ENCODE measurements at places on chromosomes 5 and 9.

GRCh38 chr9:90773617-90774016 is 28.0 kb upstream of the SYK start:
- DNase-seq = no peak

DNA sequence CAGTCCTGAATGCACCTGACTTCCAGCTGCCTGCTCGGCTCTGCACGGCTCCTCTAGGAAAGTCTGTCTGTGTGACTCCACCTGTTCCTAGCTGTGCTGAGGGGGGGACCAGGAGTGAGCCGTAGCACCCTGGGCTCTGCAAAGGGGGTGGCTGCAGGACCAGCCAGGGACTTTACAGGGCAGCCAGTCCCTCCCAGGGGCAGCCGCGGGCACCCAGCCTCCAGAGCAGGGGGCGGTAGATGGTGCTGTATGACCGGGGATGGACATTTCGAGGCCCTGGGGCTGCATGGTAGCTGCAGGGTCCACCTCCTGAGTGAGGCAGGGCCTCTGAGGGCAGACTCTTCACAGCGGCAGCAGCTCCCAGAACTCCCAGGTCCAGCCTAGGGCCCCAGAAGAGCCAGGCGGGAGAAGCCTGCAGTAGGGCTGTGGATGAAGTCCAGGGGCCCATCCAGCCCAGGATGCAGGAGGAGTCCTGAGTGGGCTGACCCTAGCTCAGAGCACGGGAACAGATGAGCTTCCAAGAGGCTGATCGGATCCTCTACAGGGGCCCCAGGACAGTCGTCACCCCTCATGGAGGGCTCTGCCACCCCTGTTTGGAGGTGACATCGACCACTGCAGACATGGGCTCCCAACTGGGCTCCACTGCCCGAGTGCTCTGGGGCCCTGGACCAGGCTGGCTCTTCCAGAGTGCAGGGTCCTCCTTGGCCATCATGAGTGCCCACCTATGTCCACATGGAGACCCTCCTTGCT is 105.4 kb downstream of the ZNF354C start:
- no peak for DNase-seq

DNA sequence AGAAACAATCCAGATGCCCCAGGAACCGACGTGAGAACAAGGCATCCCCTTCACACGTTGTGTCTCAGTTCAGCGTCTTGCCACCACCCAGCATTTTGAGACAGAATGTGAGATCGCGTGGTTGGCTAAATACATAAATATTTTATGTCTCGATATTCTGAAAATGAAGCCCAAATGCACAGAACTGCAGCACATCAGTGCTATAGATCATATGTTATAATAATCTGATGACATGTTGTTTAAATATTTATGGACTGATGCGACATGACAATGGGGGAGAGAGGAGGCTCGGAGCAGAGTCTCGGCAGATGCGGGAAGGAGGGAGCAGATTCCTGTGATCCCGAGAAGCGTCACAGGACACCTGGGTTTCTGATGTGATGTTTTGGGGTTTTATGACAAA is 10.9 kb downstream of the NEK6 start:
- no peak for DNase-seq

DNA sequence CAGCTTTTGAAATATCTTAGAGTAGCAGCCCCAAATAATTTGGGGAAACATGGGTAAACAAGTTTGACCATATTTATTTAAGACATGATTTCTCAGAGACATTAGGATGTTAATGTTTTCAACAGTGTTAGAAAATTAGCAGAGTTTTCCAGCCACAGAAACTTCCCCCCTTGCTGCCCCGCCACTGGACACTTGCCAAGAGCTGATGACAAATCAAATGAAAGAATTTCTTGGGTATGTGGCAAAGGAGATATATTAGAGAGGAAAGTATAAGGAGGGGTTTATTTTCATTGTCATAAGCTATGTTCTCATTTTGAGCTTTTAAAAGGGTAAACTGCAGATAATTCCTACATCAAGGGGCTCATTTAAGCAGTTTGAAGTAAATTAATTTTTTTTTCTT is 15.9 kb downstream of the GABRA1 start:
- DNase-seq = no peak

DNA sequence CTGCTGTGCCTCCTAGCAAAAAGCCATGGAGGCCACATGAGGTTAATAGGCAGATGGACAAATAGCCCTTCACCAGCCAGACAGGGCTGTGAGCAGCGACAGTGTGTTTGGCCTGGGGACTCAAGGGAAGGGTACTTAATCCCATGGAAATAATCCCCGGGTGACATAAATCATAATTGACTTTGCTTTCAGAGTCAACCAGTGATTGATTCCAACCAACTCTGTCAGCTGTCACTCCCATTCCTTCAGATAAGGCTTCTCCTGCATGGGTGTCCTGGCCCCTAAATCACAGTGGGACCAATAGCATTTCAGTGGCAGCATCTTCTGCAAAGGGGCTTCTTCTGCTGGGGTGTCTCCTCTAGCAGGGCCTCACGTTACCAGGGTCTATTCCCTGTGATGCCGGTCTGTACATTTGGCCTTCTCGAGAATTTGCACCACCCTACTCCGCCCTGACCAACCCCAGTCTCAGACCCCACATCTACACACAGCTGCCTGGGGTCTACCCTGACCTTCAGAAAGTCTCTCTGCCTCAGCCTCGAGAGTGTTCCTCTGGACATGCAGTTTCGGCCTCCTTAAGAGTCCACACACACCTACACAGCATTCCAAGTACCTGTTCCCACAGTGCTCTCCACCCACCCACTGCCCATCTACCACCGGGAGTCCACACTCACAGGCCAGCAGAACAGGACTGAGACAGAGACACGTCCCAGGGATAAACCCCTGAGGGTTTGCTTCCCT is 3.7 kb downstream of the CLTB start:
- DNase-seq = no peak

DNA sequence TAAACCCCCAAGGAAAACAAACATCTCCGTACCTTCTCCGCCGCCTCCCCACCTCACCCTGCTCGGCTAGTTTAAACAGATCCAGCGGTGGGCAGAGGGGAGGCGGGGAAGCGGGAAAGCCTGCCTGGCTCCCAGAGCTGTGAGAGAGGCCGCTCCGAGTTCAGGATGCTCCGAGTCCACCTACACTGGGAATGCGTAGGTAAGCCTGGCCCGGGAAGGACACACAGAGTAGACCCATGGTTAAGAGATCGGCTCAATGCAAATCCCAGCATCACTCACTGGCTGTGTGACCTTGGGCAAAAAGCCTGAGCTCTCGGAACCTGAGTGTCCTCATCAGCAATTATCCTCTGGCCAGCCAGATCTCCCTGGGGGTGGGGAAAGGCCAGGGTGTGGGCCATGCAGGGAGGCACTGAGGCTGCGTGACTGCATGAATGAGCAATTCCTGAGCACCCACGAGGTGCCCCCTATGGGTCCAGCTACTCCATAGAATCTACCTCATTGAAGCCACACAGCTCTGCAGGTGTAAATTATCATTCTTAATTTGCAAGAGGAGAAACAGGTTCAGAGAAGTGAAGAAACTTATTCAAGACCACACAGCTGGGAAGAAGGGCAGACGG is 30.5 kb upstream of the LMX1B start:
- DNase-seq = no peak

- no peak for DNase-seq
Observed at GRCh38 chr5:106766916-106767315, 903.8 kb downstream of the EFNA5 start.

- no peak for DNase-seq
Observed at GRCh38 chr9:137312852-137313325, 10.8 kb upstream of the NRARP start.

GRCh38 chr9:14068690-14069089 is 245.3 kb downstream of the NFIB start:
- no peak for DNase-seq

GRCh38 chr9:79817438-79818004 is 245.8 kb downstream of the TLE4 start:
- DNase-seq = no peak

GRCh38 chr5:134127988-134128647 is 13.6 kb downstream of the TCF7 start:
- DNase-seq = no peak

- DNase-seq = peak; percentile 35
Observed at GRCh38 chr9:6758498-6759184, 868 bp downstream of the KDM4C start.
